M059J (cell line): ENCODE measurements at places on chromosomes 6 and 20. TPM values are rescaled to one million over a fixed set of nuclear protein-coding genes. Genes with fewer than 3 reads are reported as not detected.

DNA sequence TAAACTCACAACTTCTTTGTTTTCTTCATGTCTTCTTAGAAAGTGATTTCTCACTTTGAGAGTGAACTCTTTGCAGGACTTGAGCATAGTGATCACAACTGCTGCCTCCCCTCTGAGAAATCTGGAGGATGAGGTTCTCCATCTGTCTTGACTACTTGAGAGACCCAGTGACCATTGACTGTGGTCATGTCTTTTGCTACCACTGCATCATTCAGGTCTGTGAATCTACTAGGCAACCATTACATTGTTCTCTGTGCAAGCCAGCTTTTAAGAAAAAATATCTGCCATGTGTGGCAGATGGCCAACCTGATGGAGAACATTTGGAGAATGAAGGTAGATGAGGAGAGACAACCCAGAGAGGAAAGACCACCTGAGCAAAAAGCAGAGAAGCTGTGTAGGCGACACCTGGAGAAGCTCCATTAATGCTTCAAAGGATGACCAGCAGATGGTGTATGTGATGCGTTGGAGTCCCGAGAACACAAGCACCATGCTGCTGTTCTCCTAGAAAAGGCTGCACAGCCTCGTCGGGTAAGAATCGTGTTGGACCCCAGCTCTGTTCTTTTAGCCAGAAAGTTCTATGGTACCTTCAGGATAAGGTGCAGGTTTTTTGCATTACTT is 25.1 kb upstream of the TRIM26 start:
- peak; percentile 49 for DNase-seq

GRCh38 chr20:51393571-51393970 is 148.9 kb downstream of the NFATC2 start:
- DNase-seq, result no peak

DNA sequence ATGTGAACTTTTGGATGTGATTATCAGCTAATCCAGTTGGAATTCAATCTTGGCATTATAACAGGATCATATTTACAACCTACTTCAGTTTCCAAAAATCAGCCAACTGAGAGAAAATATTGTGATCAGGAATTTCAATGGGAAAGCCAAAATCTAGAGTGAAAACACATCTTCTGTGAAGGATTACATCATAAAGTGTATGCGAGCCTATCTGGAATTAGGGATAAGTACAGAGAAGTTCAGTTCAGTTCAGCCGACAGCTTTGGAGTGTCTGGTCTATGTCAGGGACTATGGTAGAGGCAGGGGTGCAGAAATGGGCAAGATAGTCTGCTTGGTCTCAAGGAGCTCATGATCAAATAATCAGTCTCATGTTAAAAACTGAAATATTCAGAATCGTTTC is 12.3 kb upstream of the PRIM2 start:
- DNase-seq, result no peak

DNA sequence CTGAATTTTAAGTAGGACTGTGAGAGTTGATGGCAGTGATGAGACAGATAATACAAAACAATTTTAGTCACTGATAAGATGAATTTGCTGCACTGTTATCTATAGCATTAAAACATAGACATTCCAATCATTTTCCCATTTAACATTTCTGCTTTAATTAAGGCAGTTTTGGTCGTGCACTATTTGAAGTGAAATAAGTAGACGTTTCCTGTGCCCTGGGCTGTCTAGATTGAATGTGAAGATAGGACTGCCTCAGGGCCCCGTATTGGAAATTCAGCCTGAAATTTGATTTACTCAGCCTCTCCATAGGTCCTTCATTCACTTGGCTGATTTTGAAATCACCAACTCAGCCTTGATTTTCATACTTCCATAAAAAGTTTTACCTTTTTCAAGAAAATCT is 48.3 kb downstream of the ARID1B start:
- DNase-seq, result peak; percentile 50

- peak; percentile 72 for DNase-seq
Observed at GRCh38 chr6:87660226-87660911, 41.7 kb downstream of the AKIRIN2 start.

GRCh38 chr6:67563671-67564070 is 1071.4 kb upstream of the ADGRB3 start:
- DNase-seq, result no peak

GRCh38 chr6:129014302-129014701 is 131.4 kb downstream of the LAMA2 start:
- no peak for DNase-seq

- DNase-seq, result no peak
Observed at GRCh38 chr6:152293404-152293803, 343.8 kb downstream of the SYNE1 start.

- DNase-seq, result no peak
Observed at GRCh38 chr20:59698598-59698997, 94.3 kb downstream of the PHACTR3 start.

DNA sequence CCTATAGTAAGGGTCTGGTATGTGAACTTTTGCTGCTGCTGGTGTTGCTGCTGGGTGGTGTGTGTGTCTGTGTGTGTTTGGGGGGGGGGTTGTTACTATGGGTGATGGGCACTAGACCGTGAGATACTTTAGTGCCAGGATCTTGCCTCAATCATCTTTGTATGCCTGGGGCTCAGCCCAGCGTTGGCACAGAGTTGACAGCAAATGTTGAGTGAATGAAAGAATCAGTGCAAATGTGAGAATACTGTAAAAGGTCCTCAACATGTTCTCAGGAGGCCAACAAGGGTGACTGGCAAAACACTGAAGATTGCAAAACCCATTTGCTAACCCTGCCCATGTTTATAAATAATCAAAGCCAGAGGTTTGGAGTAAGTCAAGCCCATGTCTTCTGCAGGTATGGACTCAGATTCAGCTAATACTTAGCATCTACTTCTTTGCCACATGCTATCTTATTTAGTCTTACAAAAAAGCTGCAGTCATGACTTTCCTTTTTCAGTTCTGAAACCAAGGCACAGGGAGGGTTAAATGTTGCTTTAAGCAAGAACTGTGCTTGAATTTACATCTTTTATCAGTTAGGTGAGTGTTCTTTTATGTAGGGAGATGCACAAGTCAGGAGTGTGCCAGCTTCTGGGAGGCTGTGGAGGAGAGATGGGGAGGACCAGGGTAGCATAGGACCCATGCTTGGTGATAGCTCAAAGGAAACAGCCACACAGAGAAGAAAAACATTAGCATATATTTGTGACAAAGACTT is 125.3 kb upstream of the SPACA1 start:
- DNase-seq, result no peak

DNA sequence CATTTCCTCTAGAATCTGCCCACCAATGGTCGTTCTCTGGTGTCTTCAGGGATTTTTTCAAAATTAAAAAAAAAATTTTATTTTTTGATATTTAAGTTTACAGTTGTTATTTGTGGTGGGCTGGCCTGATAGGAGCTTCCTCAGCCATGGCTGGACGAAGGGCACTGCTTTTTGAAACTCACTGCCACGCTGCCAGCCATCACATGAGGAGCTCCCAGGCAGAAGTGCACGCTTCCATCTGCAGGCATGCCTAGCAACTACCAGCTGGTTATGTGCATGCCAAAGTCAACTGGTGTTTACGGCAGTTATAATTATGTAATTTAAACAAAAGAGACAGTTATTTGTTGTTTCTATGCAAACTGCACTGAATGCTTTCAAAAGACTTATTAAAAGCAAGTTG is 105.1 kb downstream of the IRF4 start:
- no peak for DNase-seq

GRCh38 chr6:138517635-138518034 is 18.3 kb upstream of the NHSL1 start:
- DNase-seq, result peak; percentile 56

- DNase-seq, result peak; percentile 88
Observed at GRCh38 chr6:134352786-134353480, 35.0 kb upstream of the SGK1 start.

GRCh38 chr6:44025226-44025625 is 102.0 kb downstream of the MRPL14 start:
- DNase-seq, result peak; percentile 71

DNA sequence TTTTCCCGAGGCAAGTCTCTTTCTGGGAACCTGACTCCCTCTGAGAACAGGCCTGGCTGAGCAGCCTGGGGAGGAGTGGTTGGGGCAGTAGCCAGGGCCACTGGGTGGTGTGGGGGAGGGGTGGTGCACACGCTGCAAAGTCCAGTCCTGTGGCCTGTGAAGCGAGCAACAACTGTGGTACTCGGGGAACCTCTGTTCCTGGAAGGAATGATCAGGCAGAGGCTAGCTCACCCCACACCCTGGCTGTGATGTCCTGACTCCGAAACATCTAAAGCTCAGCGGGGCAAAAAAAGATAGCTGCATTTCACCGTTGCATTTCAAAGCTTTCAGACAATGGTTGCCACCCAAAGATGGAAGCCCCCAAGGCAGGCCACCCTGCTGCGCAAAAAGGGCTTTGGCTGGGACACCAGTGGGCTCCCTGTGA is 25.5 kb downstream of the PCK1 start:
- no peak for DNase-seq

DNA sequence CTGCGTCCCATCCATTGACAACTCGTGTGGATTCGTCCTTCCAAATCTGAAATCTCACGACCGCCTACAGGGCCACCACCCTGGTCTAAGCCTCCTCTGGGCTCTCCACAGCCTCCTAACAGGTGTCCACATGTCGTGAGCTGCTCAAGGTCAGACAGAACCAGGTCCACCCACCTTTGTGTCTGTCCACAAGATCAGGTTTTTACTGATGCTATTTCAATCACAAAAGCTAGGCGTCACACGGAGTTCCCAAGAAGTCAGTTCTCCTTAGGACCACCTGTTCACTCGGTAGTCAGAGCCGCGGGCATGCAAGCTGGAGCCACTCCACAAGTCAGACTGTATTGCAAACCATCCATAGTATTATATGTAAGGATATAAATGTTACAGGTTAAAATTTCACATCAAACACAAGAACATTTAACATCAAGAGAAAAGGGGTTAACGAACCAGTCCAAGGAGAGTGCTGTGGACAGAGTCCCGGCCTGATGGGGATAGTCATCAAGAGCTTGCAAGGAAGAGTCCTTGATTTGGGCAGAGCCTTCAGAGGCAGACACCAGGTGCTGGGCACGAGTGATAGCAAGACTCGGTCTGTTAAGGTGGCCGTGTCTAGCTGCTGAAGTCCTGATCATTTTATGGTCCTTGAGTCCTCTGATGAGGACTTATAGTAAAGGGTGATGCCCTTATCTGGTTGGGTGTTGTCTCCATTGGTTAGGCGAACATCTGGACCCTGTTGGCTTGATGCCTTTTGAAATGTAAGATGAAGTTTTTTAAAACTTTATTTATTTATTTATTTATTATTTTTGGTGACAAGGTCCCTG is 731 bp upstream of the DNPH1 start:
- no peak for DNase-seq

- DNase-seq, result no peak
Observed at GRCh38 chr20:34577061-34577460, 18.5 kb downstream of the MAP1LC3A start.

DNA sequence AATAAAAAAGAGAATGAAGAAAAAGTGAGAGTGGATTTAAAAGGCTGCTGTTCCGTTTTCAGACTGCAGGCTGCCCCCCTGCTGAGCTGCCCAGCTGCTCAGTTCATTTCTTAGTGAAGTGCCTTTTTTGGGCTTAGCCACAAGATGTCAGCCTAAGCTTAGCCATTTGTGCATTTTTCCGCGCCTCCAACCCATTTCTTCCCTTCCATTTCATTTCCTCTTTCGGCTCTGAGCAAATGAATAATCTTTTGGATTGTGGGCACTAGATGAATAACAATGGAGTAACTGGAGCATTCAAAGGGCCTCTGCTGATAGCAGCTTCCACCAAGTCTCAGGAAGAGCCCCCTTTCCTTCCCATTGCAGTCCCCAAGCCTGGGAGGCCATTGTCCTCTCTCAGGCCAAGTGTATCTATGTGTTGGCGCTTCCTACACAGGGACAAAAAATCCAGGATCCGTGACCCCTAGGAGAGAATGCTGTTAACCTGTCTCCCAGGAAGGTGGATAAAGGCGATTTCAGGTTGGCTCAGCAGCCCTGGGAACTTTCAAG is 83.5 kb upstream of the SPTLC3 start:
- peak; percentile 83 for DNase-seq

- DNase-seq, result no peak
Observed at GRCh38 chr20:44866703-44867335, 18.7 kb upstream of the YWHAB start.

DNA sequence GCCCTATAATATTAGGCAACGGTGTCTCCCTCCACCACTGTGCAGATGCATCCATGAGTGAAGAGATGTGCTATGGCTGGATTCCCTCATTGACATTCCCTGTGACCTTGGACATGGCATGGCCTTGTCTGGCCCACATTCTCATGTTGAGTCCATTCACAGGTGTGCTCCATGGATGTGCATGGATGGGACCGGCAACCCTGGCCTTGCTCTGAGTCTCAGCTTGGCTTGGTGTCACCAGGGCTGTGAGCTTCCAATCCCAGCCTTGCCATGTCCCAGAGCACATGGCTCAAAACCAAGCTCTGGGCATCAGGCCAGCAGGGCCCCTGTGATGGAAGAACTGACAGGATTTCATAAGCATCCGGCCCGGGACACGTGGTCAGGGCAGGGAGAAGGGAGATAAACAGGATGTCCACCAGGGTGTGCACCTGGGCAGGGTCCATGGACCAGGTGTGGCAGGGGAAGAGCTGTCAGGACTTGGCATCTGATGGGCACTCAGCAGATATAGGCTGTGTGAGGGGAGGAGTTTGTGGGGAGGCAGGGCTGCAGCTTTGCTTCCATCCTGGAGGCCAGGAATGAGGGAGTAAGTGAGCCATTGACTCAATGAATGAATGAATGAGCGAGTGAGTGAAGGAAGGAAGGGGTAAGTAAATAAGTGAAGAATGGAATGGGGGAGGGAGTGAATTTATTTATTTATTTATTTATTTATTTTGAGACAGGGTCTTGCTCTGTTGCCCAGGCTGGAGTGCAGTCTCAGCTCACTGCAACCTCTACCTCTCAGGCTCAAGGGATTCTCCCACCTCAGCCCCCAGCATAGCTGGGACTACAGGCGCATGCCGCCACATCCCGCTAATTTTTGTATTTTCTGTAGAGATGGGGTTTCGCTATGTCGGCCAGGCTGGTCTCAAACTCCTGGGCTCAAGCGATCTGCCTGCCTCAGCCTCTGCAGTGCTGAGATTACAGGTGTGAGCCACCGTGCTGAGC is 15.7 kb downstream of the NRSN2 start:
- DNase-seq, result peak; percentile 99

The FAM83D gene
- total RNA-seq, result 102 and 121 TPM in 2 replicates

The RAET1G gene
- 19.7 and 20.6 TPM in 2 replicates for total RNA-seq

The ULBP2 gene
- total RNA-seq, result 75.7 and 88.8 TPM in 2 replicates

The ARMH2 gene
- not detected in 2 replicates for total RNA-seq

The CRISP2 gene
- total RNA-seq, result not detected in 2 replicates

The ANKS1A gene
- total RNA-seq, result 13.5 and 18.4 TPM in 2 replicates

The GJA10 gene
- total RNA-seq, result not detected in 2 replicates

The TRIM10 gene
- not detected in 2 replicates for total RNA-seq

The BHLHE23 gene
- not detected in 2 replicates for total RNA-seq

The RIPPLY2 gene
- not detected in 2 replicates for total RNA-seq

The TMEM244 gene
- not detected in 2 replicates for total RNA-seq

The TMEM74B gene
- 0.34 TPM in 2 replicates for total RNA-seq
